Heart left ventricle (tissue), 16 donors: ENCODE measurements at places on chromosomes 2 and 18. TPM values are rescaled to one million over a fixed set of nuclear protein-coding genes. Genes with fewer than 3 reads are reported as not detected.

Gene GIGYF2
- polyA plus RNA-seq: 29.8 TPM

Gene AQP12A
- not detected for polyA plus RNA-seq

Gene DSG1
- polyA plus RNA-seq: 0.19 TPM

Gene MARCO
- polyA plus RNA-seq: 0.19 TPM

Gene CD8B2
- polyA plus RNA-seq: not detected

- no peak for DNase-seq
- H3K27ac ChIP-seq: no peak overlapping the region
- no peaks in the 10 kb centered on the region for H3K4me1 ChIP-seq
These were observed 105.1 kb upstream of the SIX2 start for GRCh38 chr2:45114221-45114955.

DNA sequence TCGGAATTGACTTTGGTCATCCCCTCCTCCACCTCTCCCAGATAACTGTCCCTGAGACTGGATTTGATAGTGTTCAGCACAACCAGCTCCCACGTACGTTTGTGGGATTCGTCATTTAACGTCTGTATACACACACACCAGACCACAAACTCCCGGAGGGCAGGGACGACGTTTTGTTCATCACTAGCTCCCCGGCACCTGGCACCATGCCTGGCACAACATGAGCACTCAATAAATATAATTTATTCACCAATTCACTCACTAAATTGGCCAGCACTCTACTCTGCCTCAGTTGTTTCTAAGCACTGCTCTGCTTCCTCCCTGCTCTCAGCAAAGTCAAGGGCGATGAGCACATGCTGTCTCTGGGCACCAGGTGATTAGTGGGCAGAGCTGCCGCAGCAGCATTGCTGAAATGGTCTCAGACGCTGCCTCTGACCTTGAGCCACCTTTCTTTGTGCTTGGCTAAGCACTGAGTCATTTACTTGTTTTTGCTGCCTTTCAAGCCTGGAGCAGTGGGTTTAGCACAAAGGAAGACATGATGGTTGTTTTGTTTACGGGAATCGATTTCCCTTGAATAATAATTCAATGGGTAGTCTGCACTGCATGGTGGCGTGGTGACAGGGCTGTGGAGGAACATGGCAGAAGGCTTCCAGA is 19.3 kb upstream of the LOXHD1 start:
- H3K4me1 ChIP-seq: no peaks in the 10 kb centered on the region
- DNase-seq: no peak
- H3K4me3 ChIP-seq: no peak overlapping the region
- no peak overlapping the region for H3K27ac ChIP-seq

DNA sequence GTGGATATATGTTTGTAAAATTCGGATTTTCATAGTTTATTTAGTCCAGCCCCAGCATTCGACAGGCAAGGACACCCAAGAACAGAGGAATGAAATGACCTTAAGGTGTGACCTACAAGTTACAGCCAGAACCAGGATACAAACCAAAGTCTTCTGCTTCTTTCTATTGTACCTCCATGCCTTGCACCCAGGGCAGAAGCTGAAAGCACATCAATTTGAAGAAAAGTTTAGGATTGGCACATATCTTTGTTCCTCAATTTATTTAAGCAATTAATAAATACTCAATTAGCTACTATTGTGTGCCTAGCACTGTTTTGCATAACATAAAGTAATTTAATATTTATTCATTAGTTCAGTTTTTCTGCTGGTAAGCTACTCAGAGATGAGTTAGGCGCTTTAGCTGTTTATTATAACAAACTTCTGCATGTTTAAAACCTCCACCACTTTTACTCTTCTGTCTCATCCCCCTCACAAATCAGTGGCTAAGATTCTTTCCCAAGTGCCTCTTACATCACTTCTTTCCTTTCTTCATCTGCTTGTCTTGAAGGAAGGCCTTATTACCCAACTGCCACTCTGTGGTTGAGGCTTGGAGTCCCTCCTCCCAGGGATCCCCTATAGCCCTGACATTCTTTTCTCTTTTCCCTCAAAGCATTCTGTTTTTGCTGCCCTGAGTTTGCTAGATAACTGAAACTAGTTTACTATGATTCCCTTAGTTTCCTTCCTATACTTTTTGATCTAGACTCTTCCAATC is 37.1 kb upstream of the DARS1 start:
- DNase-seq: no peak
- H3K36me3 ChIP-seq: no peaks in the 10 kb centered on the region
- no peak overlapping the region for H3K4me3 ChIP-seq
- H3K27me3 ChIP-seq: no peaks in the 10 kb centered on the region
- H3K27ac ChIP-seq: no peak overlapping the region

DNA sequence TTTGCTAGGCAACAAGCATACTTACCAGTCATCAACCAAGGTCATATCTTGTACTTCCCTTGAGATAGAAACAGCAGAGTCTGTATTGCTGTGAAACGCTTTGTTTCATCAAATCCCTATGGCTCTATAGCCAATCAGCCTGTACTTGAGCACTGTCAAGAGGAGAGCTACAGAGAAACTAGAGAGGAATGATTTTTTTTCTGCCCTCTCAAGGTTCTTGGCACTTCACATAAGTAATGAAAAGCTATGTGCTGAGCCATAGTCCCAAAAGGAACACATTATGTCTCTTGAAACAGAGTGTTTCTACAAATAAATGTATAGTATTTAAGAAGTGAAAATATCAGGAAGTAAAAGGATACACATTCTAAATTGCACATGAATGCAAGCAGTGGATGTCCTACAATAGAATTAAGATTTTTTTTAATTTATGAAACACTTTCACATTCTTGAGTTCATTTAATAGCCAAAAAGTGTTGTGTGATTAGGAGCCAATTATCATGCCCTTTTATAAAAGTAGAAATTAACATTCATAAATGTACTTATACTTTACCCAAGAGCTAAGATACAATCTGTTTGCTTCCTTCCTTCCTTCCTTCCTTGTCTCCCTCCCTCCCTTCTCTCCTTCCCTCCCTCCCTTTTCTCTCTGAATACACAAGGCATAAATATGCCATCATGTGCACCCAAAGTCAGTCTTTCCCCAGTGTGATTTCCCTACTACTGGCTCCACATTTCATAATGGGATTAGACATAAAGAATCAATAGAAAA is 131.8 kb downstream of the CSRNP3 start:
- no peak for DNase-seq
- peaks cover 10% of the 10 kb centered on the region for H3K36me3 ChIP-seq
- H3K4me3 ChIP-seq: no peak overlapping the region
- no peaks in the 10 kb centered on the region for H3K27me3 ChIP-seq
- no peak overlapping the region for H3K27ac ChIP-seq
- no peaks in the 10 kb centered on the region for H3K4me1 ChIP-seq

DNA sequence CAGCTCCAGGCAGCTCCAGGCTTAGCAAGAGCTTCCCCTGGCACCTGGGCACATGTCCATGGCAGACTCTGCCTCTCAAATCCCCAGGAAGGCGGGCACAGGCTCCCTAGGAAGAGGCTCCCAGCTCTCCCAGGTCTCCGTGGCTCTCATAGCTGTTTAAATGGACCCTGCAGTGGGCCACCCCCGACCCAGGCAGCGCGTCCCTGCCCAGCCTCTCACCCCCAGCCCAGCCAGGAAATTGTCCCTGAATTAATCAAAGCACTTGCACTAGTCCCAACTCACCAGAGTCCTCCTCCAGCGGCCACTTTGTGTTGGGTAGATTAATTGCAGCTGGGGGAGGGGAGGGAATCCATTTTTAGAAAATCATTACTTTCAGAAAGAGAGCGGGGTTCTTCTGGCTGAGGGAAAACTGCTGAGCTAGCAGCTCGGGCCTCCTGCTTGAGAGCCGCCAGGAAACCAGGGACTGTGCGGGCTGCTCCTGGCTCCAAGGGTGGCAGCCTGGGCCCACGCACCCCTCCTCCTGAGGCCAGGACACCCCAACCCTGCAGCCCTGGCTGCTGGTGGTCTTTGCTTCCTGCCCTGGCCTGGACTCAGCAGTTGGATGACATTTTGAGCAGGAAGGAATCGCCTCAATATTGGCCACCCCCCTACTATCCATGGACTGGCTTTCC is 36.0 kb downstream of the SMAD7 start:
- no peak overlapping the region for H3K4me3 ChIP-seq
- no peak for DNase-seq
- no peaks in the 10 kb centered on the region for H3K27me3 ChIP-seq
- no peaks in the 10 kb centered on the region for H3K4me1 ChIP-seq
- peaks cover 8% of the 10 kb centered on the region for H3K36me3 ChIP-seq
- no peak overlapping the region for H3K27ac ChIP-seq

- no peaks in the 10 kb centered on the region for H3K27me3 ChIP-seq
- H3K4me3 ChIP-seq: no peak overlapping the region
- H3K36me3 ChIP-seq: no peaks in the 10 kb centered on the region
These were observed 468.0 kb upstream of the PKDCC start for GRCh38 chr2:41579806-41580205.
